ENCODE measurements at places on chromosomes 3 and 15. TPM values are rescaled to one million over a fixed set of nuclear protein-coding genes. Genes with fewer than 3 reads are reported as not detected.
A peak's percentile ranks its signal among the peaks of the same experiment; 100 is the strongest.

DNA sequence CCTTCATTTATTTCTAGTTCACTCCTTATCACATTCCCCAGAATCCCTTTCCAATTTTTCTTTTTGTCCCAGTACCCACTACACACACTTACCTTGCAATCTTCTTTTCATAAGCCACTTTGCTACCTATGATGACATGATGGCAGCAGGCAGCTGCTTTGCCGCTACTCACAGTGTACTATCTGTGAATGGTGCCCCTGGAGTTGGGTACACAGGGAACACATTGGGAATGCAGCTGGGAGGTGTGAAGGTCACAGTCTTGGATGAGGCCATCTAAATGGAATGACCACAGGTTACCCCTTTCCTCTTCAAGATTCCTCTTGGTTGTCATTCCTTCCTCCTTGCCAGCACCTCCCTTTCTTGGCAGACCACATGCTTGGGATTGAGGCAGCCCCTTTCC is 20.8 kb upstream of the TNIK start:
- no peak for DNase-seq

The PLA2G4B gene
- polyA plus RNA-seq, result 20.6 TPM

The SLC26A6 gene
- polyA plus RNA-seq, result 17.8 TPM

DNA sequence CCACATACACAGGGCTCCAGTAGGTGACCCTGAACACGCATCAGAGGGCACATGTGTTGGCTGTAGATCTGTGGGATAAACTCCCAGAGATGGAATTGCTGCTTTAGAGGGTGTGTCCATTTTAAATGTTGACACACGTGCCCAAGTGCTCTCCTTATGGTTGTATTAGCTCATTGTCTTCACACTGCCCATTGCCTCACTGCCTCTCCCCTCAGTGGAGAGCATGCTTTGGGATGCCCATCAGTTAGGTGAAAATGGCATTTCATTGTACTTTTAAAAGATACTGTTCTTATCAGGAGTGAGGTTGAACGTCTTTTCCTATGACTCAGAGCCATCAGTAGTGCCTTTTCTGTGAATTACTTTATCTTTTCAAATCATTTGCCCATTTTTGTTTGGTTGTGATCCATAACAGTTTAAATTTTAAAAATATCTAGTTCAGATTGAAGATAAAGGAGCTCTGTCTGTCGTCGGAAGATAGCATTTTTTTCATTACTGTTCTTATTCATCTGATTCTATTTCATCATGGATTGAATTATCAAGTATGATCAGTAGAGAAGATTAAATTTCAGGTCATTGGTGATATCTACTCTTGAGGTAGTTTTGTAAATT is 120.7 kb downstream of the CHDH start:
- no peak for DNase-seq

- no peak for DNase-seq
Measured at GRCh38 chr3:115814006-115814405, 190.7 kb downstream of the GAP43 start.

- DNase-seq, result no peak
Measured at GRCh38 chr3:15339001-15339400, 6.6 kb upstream of the SH3BP5 start.

The STX19 gene
- polyA plus RNA-seq, result not detected

DNA sequence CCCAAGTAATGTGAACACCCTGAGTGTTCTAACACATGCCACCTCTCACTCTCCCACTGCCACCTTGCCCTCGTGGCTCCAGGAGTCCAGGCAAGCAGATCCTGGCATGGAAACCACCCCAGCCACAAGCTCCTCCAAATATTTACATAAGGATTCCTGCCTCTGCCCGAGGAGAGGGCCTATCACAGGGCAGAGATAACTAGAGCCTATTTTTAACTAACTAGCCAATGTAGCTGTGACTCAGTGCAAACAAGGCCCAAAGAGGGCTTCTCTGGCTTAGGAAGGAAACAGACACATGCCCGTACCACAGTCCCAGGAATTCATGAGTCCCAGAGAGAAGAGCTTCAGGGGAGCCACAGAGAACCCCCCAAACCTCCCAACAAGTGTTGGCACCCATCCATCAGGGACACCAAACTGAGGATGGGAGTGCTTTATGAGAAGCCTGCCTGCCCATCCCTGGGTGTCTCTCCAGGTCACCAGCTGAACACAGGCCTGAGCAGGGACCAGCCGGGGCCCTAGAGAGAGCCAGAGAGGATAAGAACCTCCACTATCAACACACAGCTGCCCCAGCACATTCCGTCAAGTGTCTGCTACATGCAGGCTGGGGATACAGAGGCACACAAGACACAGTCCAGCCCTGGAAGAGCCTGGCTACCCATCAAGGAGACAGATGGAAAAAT is 9.2 kb downstream of the FYCO1 start:
- no peak for DNase-seq

DNA sequence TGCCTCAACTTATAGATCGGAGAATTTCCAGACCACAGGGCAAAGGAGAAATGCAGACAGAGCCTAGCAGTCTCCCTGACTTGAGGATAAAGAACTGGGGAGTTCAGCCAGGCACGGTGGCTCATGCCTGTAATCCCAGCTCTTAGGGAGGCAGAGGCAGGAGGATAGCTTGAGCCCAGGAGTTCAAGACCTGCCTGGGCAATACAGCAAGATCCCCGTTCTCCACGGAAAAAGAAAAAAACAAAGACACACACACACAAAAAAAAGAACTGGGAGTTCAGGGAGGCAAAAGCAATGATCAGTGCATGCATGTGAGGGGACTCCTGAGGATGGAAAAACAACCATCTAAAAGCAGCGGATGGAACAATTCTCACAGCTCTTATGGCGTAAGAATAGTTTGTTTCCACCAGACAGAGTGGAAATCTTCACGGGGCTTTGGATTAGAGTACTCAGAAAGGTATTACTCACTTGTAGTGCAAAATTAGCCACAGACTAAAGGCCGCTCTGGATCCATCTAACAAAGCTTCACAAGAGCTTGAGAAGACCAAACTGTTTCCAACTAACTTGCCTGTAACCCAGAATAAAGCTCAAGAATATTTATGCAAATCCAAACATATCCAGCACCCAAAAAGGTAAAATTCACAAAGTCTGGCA is 16.3 kb downstream of the SEC11A start:
- DNase-seq, result no peak

The ATP13A4 gene
- polyA plus RNA-seq, result 45.2 TPM

GRCh38 chr3:8657804-8658305 is 13.3 kb upstream of the SSUH2 start:
- DNase-seq, result no peak

The GREM1 gene
- 6.0 TPM for polyA plus RNA-seq

The LRRC34 gene
- 18.4 TPM for polyA plus RNA-seq

- DNase-seq, result no peak
Measured at GRCh38 chr3:53171827-53172505, 11.0 kb downstream of the PRKCD start.

- no peak for DNase-seq
Measured at GRCh38 chr3:81419228-81419627, 342.2 kb downstream of the GBE1 start.

DNA sequence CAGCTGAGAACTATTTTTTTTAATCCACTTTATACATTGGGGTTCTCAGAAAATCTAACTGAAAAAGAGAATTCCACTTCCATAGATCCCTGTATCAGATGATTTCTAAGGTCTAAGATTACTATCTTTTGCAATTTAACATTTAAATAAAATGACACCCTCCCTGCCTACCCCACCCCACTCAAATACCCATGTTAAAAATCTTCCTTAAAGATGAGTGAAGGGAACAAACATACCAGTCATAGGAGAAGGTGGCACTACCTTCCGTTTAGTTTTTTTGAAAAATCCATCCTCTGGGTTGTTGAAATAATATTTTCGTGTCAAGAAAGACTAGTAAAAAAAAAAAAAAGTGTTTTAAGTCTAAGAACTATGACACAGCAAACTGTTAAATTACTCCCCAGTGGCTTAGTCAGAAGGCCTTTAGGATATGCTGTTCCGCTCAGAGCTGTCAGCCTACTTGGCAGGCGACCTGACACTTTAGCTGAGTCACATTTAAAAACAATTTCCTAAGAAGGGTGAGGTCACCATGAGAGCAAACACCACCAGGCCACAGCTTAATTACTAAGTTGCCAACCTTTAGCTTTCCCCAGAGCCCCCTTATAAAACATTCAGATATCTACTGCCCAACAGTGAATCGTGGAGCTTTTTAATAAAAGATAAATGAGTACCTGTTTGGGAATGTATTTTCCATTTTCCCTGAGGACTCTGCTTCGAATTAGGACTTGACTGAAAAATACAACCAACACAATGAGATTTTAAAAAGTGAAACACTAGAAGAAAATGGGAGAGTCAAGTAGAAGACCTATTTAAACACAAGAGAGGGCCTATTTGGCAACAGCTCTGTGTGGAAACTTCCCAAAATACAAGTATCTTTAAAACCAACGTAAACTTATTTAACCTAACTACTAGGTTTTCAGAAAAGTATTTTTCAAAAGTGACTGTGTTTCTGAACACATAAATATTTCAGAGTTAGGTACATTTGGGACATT is 9.6 kb downstream of the EMC3 start:
- no peak for DNase-seq

- no peak for DNase-seq
Measured at GRCh38 chr3:10361375-10361774, 40.5 kb upstream of the SEC13 start.

- no peak for DNase-seq
Measured at GRCh38 chr3:141529717-141530414, 43.0 kb downstream of the RASA2 start.

DNA sequence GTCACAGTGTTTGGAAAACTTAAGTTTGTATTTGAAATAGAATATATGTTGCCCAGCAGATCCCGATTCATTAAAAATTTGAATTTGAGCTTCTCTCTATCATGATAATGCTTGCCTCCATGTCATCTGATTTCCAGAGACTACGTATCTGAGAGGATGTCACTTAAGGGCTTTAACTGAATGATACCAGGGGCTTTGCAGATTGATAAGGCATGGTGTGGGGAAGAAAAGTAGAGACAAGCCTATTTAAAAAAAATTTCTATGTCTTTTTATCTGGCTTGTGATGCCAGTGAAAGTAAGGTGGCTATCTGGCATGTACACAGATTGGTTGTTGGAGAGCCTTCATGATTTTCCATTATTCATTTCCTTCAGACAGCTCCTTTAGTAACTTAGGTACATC is 72.7 kb downstream of the UBE2E2 start:
- no peak for DNase-seq

DNA sequence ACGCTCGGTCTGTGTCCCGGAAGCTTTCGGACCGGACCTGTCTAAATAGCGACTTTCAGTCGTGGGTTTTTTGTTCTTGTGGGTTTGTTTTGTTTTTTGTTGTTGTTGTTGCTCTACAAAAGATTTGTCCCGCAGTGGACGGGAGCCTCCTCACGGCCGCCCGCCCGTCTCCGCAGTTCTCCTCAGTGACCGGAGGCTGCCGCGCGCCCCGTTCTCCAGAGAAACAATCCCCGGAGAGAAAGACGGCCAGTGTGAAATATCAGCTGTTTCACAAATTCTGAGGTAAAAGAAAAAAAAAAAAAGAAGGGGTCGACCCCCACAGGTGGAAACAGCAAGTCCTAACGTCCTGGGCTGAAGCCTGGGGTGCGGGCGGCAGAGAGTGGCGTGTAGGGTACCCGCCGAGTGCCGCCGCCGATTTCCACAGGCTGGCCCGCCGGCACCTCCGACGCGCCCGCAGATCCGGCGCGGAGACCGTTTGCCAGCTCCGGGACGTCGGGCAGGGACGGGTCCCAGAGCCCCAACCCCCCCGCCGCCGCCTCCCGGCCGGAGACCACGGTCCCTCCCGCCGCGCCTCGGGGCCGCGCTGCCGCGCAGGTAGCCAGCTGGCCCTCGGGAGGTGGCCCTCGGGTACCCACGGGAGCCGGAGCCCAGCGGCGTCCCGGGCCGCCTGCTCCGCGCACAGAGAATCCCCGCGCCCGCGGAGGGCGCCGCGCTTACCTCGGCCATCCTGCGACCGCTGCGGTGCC is 478 bp downstream of the BNC1 start:
- peak; percentile 34 for DNase-seq
